Gastrocnemius medialis (tissue), 4 donors: ENCODE measurements at places on chromosomes 7 and 10.

GRCh38 chr10:7886056-7886455 lies 67.8 kb downstream of the TAF3 start:
- DNase-seq, result no peak
- no peak overlapping the region for H3K27ac ChIP-seq
- H3K36me3 ChIP-seq, result no peaks in the 10 kb centered on the region
- H3K4me1 ChIP-seq, result no peaks in the 10 kb centered on the region
- no peak overlapping the region for H3K4me3 ChIP-seq
- no peaks in the 10 kb centered on the region for H3K27me3 ChIP-seq

- no peaks in the 10 kb centered on the region for H3K27me3 ChIP-seq
- H3K36me3 ChIP-seq, result peaks cover 64% of the 10 kb centered on the region
- H3K4me3 ChIP-seq, result no peak overlapping the region
These were observed 14.5 kb downstream of the NUDT5 start for GRCh38 chr10:12181065-12181775.

DNA sequence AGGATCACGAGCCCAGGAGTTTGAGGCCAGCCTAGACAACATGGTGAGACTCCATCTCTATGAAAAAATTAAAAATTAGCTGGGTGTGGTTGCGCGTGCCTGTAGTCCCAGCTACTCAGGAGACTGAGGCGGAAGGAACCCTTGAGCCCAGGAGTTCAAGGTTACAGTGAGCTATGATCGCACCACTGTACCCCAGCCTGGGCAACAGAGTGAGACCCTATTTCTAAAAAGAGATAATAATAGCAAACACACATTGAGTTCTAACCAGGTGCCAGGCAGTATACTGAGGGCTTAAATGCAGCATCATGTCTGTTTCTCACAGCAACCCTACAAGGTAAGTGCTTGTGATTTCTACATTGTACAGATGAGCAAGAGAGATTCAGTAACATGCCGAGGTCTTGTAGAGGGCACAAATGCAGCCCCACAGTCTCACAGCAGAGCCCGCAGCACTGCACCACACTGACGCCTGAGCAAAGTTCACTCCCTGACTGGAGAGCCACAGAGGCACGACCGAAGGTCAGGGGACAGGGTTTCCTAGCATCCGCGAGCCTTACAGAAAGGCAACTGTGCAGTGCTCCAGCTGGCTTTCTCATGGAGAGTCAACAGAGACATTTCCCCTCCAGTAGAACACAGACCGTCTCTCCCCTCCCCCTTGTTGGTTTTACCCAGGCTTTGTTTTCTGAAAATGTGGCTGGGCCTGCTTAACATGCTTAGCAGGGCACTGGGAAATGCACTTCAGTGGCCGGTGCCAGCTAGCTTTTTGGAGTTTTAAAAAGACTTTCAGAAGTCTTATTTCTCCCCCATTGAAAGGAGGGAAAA lies 36.5 kb downstream of the PDSS1 start:
- no peak for DNase-seq
- H3K4me3 ChIP-seq, result no peak overlapping the region
- H3K4me1 ChIP-seq, result no peaks in the 10 kb centered on the region
- no peaks in the 10 kb centered on the region for H3K36me3 ChIP-seq
- no peaks in the 10 kb centered on the region for H3K27me3 ChIP-seq

DNA sequence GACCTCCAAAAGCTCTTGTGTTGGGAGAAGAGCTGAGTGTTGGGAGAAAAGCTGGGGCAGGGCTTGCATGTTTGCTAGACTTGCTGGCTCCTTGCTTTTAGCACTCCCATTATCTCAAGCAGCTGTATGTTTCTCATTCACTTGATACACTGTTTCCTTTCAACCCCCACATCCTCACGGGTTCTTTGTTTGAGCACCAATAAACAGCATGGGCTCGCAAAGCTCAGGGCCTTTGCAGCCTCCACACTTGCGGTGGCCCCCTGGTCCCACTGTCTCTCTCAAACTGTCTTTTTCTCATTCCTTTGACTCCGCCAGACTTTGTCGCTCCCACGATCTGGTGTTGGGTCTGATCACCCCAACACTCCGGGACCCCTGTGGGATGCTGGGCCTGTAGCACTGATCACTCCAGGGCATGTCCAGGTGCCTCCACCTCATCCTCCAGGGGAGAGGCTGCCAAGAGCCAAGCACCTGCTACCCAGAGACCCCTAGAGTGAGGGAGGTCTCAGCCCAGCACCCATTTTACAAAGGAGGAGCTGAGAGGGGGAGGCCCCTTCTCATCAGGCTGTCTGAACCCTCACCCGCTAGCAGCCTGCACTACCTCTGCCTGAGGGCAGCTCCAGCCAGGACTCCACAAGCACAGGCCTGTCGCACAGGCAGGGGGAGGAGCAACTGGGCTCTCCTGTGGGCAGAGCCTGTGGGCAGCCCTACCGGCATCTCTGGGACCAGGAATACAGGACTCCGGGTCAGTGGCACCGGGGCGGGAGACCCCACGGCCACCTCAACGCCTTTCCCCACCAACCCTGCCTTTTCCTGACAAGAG lies 49.1 kb upstream of the MSMB start:
- no peak overlapping the region for H3K4me3 ChIP-seq
- no peaks in the 10 kb centered on the region for H3K36me3 ChIP-seq
- H3K27ac ChIP-seq, result no peak overlapping the region
- H3K4me1 ChIP-seq, result no peaks in the 10 kb centered on the region
- no peak for DNase-seq

GRCh38 chr10:9291081-9291480 lies 1236.6 kb downstream of the GATA3 start:
- no peaks in the 10 kb centered on the region for H3K4me1 ChIP-seq
- DNase-seq, result no peak
- H3K27me3 ChIP-seq, result no peaks in the 10 kb centered on the region
- no peak overlapping the region for H3K27ac ChIP-seq
- H3K4me3 ChIP-seq, result no peak overlapping the region

- no peaks in the 10 kb centered on the region for H3K36me3 ChIP-seq
- no peaks in the 10 kb centered on the region for H3K27me3 ChIP-seq
- H3K4me3 ChIP-seq, result no peak overlapping the region
- H3K27ac ChIP-seq, result no peak overlapping the region
- no peak for DNase-seq
These were observed 19.6 kb downstream of the NPVF start for GRCh38 chr7:25208525-25209221.

DNA sequence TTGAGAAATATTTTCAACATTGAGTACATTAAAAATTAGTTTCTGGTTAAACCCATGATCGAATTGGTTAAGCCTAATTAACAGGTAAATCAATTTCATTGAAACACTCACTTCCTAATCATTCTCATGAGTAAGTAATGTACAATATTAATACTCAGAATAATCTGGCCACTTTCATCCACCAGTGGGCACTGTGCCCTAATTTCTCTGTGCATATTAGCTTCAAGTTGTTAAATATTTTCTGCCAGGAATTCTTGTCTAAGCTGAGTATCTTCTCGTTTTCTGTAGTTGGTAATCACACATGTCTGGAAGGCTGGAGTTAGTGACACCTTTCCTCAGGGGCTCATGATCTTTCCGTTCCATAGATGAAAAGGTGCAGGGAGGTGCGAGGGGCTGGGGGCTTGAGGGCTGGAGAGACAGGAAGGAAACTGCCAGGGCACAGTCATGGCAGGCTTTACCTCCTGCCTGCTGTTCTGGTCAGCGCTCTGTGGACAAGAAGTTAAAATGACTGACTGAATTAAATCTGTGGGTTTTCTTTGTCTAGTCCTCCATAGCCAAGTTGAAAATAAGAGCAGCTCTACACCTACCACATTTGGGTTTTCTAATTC lies 71.9 kb downstream of the WIPF3 start:
- H3K4me1 ChIP-seq, result peaks cover 2% of the 10 kb centered on the region
- H3K36me3 ChIP-seq, result no peaks in the 10 kb centered on the region
- H3K27me3 ChIP-seq, result no peaks in the 10 kb centered on the region
- H3K4me3 ChIP-seq, result no peak overlapping the region

- H3K27me3 ChIP-seq, result no peaks in the 10 kb centered on the region
- no peaks in the 10 kb centered on the region for H3K36me3 ChIP-seq
- peaks cover 8% of the 10 kb centered on the region for H3K4me1 ChIP-seq
These were observed 128.7 kb downstream of the COBL start for GRCh38 chr7:51187941-51188340.
